ENCODE measurements at places on chromosomes 5 and 9.

DNA sequence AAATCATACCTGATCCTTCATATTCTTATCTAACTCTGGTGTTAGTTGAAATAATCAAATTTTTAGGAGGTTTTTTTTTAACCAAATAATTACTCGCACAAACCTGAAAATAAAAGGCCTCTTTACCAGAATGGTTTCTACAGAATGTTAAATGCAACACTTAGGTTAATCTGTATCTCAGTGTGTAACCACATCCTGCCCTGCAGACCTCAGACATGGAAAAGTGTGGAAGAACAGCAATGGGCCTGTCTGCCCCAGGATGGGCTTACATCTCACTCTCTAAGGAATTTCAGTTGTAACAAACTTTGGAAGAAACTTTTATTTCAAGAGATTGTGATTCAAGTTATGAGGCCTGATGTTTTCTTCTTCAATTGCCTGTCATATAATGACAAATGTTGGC lies 32.5 kb upstream of the MIER3 start:
- no peak for DNase-seq

- DNase-seq = peak; percentile 2
Measured at GRCh38 chr5:138033386-138033808, 518 bp upstream of the FAM13B start.

- DNase-seq = no peak
Measured at GRCh38 chr9:36328798-36329411, 70.7 kb upstream of the GNE start.

- DNase-seq = no peak
Measured at GRCh38 chr5:21067724-21068123, 1079.7 kb upstream of the CDH18 start.

DNA sequence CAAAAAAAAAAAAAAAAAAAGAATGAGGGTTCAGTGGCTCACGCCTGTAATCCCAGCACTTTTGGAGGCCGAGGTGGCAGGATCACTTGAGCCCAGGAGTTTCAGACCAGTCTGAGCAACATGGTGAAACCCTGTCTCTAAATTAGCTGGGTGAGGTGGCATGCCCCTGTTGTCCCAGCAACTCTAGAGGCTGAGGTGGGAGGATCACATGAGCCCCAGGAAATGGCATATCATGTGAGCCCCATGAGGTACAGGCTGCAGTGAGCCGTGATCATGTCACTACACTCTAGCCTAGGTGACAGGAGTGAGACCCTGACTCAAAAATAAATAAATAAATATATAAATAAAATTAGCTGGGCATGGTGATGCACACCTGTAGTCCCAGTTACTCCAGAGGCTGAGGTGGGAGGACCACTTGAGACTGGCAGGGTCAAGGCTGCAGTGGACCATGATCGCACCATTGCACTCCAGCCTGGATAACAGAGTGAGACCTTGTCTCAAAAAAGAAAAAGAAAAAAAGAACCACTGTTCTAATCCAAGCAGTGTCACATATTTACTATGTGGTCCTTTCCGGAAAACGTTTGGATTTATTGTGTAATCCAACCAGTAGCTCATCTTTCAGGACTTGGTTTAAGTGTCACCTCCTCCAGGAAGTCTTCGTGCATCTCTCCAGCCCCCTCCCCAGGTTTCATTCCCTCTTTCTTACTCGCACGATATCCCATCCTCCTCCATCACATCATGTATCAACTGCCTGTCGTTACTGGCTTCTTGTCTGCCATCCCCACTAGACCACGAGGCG lies 12.3 kb upstream of the SPOUT1 start:
- no peak for DNase-seq

- DNase-seq = no peak
Measured at GRCh38 chr5:21820527-21820926, 1032.6 kb downstream of the CDH12 start.

DNA sequence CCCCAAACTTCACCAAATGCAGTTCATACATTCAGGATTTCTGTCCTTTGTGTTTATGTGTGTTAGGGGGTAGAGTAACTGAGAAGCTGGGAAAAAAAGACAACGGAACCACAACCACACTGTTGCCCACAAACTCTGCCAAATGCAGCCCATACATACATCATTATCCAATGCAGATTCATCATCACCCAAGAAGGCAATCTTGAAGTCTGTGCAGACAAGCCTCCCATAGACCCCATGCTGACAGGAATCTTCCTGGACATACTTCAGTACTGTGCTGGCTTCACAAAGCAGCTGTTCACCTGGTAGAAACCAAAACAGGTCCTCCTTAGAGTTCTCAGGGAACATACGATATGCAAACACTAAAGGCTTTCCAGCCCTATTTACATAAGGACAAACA lies 38.9 kb downstream of the MTMR12 start:
- no peak for DNase-seq

GRCh38 chr5:68222310-68222709 lies 6.8 kb downstream of the PIK3R1 start:
- DNase-seq = no peak

- DNase-seq = no peak
Measured at GRCh38 chr5:9543311-9543920, 2.5 kb downstream of the SEMA5A start.

GRCh38 chr5:36156121-36156601 lies 4.2 kb downstream of the SKP2 start:
- no peak for DNase-seq

DNA sequence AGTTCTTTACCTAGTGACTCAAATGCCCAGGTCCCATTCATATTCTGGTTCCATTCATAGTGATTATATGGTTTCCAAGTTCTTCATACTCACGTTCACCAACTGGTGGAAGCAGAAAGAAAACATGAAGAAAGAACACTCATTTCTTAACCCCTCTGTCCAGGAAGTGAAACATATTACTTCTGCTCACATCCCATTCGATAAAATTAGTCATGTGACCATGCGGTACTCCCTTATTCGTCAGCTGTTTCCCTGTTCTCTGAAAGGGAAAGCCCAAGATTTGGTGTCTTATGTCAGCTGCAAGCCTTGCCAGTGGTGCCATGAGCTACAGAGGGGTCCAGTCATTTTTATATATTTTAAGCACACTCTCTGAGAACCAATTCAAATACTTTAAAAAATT lies 387.0 kb upstream of the DMAC1 start:
- peak; percentile 4 for DNase-seq

DNA sequence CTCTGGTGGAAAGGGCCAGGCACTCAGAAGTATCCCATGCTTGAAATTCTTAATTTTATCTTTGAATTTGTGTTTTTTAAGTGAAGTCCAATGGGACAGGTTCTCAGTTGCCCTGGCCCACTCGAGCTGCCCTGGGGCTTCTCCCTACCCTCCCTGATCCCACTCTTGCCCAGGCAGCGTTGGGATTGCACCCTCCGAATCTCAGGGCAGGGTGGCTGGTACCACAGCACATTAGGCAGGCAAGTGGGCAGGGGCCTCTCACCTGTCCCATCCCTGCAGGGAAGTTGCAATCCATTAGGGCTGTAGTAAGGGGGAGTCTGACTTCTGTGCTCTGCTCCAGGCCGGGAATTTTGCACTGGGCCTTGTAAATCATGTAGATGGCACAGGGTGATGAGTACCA lies 2.7 kb downstream of the RUFY1 start:
- DNase-seq = no peak

DNA sequence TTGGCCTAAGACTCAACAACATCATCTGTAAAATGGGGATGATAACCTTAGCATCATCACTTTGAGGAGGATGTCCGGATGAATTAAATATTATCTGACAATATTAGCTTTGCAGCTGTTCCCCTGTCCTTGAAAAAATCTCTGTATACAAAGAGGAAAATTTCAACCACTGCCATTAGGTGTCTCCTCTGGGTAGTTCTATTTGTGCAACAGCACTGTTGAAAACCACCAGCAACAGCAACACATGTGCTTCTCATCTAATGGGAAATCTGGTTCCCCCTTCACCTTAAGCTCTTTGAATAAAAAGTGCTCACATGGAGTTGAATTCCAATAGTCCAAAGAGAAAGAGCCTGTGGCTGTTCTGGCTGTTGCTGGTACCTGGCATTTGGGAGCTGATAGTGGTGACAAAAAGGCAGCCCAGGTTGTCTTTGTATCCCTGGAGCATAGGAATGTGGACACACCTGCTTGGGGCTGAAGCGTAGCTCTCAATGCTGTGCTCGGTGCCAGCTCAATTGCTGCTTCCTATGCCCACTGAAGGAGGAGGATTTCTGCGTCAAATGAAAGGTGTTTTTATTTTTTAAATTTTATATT lies 322.1 kb upstream of the MSX2 start:
- DNase-seq = no peak

GRCh38 chr5:72510610-72511181 lies 3.5 kb upstream of the ZNF366 start:
- peak; percentile 8 for DNase-seq

GRCh38 chr5:39257554-39257953 lies 38.2 kb upstream of the FYB1 start:
- no peak for DNase-seq

DNA sequence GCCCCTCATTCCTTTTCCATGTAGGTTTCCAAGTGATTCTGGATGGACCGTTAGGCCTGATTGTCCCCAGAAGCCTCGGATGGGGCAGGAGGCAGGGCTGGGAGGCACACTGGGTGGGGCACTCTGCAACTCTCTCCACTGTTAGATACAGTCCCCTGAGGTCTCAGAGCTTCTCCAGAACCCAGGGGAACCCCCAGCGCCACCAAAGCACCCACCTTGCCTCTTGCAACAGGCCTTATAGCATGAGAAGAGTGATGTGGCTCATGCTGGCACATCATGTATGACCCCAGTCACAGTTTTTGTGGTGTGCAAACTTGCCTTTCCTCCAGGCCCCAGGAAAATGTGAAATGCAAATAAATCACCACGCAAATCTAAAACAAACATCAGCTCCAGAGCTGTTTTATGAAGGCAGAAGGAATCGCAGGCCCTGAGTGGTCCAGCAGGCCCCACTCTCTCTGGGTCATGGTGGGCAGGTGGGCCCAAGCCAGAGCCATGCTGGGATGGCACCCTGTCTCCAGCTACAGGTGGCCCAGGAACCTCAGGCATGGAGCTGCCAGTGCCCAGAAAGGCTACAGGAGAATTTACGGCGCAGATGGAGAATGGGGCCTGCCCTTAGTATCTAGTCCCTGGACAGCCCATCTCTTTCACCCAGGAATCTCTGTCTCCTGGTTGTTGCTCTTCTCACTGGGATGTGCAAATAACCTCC lies 36.3 kb upstream of the CDKN2AIPNL start:
- no peak for DNase-seq

GRCh38 chr5:159073026-159073425 lies 26.7 kb downstream of the EBF1 start:
- no peak for DNase-seq

DNA sequence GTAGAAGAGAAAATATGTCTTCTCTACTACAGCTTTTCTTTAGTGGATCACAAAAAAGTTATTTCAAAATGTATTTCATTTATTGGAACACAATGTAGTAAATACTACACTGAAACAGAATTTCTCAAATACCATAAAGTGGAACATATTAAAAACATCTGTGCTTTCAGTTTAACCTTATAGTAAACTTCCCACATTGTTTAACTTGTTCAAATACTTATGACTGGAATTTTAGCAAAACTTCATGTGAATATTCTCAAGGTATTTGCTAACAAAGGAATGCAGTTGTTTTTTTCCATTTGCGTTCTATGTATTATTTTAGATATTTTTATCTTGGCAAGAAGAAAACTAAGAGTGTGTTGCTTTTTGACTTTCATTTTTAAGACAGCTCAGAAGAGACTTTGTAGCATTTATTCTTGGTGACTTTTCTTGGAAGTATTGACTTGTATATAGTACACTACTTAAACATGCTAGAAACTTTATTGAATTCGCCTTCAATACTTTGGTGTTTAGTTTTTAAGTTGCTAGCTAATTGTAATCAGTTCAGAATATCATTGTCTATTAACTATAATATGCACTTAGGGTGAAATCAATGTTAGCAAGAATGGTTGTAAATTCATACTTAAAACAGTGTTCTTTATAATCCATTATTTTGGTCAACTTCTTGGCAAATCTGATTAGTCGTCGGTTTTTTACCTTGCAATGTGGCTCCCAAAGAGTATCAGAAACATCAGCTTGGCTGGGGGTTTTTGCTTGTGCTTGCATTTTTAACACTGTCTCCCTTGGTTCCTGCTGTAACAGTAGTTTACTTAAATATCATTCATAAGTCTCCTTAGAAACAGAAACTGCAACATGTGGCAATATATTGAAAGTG lies 5.0 kb upstream of the RHOBTB3 start:
- DNase-seq = no peak

DNA sequence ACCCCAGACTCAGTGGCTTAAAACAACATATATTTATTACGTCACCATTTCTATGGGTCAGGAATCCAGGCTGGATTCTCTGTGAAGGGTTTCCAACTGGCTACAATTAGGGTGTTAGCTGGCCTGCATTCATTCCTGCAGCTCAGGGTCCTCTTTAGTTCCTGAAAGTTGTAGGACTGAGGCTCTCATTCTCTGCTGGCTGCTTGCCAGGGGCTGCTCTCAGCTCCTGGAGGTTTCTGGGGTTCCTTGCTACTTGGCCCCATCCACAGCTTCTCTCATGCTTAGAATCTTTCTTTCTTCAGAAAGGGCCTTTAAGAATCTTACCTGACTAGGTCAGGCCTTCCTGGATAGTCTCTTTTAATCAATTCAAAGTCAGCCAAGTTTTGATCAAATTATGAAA lies 424.6 kb downstream of the GADD45G start:
- no peak for DNase-seq

GRCh38 chr5:157520911-157521703 lies 54.5 kb downstream of the ADAM19 start:
- no peak for DNase-seq

DNA sequence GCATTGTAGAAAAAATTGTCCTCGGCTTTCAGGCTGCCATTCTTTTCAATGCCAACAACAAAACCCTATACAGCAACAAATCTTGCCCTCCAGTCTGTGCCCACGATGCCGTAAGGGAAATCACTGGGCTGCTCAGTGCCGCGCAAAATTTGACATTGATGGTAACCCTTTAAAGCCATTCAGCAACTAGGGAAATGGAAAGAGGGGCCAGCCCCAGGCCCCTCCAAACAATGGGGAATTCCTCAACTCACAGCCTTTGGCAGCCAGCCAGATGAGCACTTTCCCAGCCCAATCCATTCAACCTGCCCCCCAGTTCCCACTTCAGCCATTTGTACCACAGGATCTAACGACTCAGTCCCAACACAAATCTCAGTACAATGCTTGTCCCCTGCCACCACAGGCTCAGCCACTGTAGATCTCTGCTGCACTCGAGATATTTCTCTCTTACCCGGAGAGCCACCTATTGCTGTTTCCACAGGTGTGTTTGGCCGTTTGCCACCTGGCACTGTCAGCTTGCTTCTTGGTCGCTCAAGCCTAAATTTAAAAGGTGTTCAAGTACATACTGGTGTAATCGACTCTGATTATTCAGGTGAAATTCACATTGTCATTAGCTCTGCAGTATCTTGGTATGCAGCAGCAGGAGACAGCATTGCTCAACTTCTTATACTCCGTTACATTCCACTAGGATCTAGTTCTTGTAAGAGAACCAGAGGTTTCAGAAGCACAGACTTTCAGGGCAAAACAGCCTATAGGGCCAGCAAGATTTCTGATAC lies 103.3 kb downstream of the SYK start:
- DNase-seq = no peak

GRCh38 chr5:150272531-150272930 lies 17.0 kb downstream of the CAMK2A start:
- no peak for DNase-seq
